Right hindlimb (tissue), 1 donor: ENCODE measurements at places on chromosomes 11 and 22.

- no peak for DNase-seq
Measured at GRCh38 chr22:47681411-47682165, 919.1 kb downstream of the TBC1D22A start.

GRCh38 chr11:843818-844692, 1.4 kb downstream of the TSPAN4 start:
- peak; percentile 92 for DNase-seq

DNA sequence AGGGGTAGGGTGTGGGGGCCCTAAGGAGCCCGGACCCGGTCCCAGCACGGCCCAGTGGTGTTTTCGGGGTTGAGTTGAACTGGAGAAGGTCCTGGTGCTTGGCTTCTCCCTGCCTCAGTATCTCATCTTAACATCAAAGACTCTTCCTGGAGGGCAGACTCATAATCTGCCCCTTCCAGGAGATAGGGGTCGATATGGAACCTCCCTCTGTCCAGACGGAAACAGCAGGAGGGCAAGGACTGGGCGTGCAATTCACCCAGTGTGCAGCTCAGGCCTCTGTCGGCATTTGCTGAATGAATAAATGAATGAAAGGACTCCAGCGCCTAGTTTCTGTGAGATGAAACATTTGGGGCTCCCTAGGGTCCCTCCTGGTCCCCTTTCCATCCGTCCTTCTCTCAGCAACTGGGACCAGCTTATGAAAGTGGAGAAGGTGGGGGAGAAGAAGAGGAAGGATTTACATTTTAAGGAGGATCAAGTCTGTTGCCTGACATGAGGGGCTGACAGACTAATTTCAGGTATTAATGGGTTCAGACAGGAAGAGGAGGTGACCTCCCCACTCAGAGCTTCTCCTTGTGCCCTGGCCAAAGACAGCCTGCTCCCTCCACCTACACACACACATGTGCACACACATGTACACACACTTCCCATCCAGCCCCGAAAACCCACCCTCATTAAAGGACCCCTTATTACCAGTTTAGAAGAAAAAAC, 1.1 kb upstream of the SHISA8 start:
- no peak for DNase-seq

GRCh38 chr11:111945198-111945597, 8.1 kb downstream of the DIXDC1 start:
- DNase-seq = no peak

GRCh38 chr11:123517559-123518364, 87.7 kb downstream of the GRAMD1B start:
- DNase-seq = no peak

- DNase-seq = no peak
Measured at GRCh38 chr11:19239039-19239438, 1.7 kb downstream of the E2F8 start.

GRCh38 chr11:104620991-104621390, 277.3 kb downstream of the CASP12 start:
- DNase-seq = no peak

DNA sequence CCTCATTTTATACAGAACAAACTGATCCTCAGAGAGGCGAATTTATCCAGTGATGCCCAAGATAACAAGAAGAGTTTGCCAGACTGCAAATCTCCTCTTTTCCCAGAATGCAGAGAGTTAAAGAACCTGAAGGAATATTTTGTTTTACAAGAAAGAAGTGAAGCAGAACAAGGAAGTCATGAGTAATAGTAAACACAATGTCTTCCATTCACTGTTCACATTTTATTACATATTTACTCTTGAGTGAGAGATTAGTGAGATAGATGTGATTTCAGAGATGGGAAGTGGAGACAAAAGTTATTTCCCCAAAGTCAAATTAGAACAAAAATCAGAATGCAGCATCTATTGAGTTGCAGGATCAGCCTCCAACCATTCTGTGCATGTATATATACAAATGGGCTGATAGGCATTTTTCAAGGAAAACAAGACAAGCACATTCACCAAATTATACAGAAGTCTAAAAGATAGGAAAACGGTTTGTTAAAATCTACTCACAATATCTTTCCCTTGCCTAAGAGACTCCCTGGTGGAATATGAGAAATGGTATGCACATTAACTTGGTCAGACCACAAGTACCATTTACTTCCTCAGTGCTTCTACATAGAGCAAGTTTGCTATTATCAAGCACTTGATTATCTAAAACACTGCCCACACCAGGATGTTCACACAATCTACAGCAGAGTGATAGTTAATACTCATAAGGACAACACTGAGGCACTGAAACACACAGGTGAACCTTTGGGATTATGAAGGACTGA, 12.0 kb downstream of the GUCY1A2 start:
- no peak for DNase-seq

DNA sequence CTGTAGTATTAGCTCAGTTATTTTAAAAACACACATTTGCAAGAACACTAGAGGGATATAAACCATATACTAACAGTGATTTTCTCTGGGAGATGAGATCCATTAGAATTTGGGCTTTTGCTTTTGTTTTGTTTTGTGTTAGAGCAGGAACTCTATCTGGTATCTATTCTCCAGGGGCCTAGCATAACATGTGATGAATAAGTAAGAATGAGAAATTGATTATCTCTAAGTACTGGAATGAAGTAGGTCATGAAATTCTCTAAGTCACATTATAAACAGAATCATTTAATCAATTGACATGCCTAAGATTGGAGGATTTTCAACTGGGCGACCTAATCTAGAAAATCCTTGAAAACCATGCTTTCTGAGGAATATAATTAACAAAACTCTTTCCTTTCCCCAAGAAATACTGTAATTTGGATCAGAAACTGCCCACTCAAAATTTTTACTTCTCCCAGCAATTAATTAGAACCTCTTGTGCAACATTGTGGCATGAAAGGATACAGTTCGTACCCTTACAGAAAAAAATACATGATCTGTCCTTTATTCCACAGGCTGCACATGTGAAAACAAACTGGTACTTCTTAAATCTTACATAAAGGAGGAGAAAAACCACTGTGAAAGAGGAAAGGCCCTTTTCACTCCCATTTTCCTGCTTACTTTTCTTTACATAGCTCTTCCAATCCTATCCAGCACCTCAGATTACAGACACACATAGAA, 93.5 kb downstream of the MRTFA start:
- no peak for DNase-seq

DNA sequence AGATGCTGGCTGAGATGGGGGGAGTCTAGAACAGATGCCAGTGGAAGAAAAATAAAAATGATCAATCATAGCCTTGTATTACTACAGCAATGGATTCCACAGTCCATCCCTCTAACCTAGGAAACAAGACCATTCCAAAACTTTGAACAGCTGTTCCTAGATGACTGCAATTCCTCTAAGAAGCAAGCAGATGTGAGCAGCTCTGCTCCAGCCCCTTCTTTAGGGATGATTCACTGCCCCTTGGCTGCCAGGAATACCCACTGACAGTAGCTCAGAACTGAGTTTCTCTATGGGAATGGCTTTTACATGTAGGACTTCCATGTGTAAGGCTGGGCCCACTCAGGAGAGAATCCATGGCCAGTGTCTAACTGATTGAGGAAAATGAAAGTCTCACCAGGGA, 943.9 kb downstream of the OPCML start:
- DNase-seq = no peak

- no peak for DNase-seq
Measured at GRCh38 chr11:134862587-134863195, 450.6 kb upstream of the B3GAT1 start.

GRCh38 chr11:72876147-72876546, 61.9 kb downstream of the ATG16L2 start:
- DNase-seq = no peak

- no peak for DNase-seq
Measured at GRCh38 chr11:26037716-26038115, 294.2 kb upstream of the ANO3 start.

GRCh38 chr11:96254087-96254486, 88.9 kb downstream of the MAML2 start:
- DNase-seq = peak; percentile 39

GRCh38 chr22:38490915-38491314, 15.2 kb downstream of the DDX17 start:
- DNase-seq = no peak

DNA sequence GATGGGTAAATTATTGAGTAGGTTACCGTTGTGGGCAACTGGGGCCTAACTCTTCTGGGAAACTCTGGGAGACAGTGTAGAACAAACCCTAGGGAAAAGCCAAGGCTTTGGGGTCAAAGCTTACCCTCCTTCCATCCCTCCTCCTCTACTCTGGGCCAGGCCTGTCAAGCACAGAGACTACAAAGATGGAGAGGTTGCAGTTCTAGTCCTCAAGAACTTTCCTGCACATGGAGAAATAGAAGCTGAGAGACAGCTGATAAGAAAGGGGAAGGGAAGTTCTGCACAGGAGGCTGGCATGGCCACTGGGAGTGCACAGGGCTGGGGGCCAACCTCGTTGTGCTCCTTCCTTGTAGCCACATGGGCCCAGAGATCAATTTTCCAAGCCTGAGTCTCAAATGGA, 67.2 kb upstream of the ALX4 start:
- no peak for DNase-seq

DNA sequence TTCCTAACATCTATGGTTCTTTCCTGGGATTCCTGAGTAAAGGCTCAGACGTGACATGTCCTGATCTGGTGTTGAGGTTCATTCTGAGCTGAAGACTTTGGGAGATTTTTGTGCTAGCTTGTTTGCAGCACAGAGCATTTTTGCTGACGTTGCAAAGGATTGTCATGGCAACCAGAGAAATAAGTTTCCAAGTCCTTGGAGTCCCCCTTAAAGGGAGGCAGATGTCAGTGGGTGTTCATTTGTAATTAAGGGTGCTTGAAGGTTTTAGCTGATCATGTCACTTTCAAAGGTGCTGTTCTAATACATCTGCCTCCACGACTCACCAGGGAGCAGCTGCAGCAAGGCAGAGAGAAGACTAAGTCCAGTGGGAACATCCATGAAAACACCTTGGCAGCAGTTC, 5.4 kb upstream of the SYN3 start:
- no peak for DNase-seq

GRCh38 chr22:38196791-38197419, 4.9 kb upstream of the MAFF start:
- no peak for DNase-seq

DNA sequence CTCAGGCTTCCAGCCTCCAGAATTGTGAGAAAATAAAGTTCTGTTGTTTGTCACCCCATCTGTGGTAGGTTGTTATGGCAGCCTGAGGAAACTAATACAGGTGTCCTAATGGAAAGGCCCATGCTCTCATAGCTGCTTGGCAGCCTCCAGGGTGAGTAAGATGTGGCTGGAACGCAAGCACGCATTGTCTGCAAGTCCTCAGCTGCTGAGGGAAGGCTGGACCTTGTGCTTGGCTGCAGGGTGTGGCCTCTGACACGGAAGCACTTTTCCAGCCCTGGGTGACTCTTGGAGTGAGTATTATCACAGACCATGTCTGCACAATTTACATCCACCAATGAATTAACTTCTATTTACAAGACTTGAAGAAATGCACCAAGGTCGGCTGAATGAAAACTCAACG, 44.4 kb upstream of the BARX2 start:
- no peak for DNase-seq

- DNase-seq = no peak
Measured at GRCh38 chr11:692824-693414, 2.1 kb downstream of the DEAF1 start.

GRCh38 chr22:49767355-49768062, 60.2 kb downstream of the BRD1 start:
- peak; percentile 16 for DNase-seq

GRCh38 chr11:3095712-3096361, 38.6 kb upstream of the CARS1 start:
- DNase-seq = peak; percentile 72

- peak; percentile 43 for DNase-seq
Measured at GRCh38 chr11:120554766-120555432, 43.4 kb downstream of the GRIK4 start.

- no peak for DNase-seq
Measured at GRCh38 chr22:46968359-46968740, 205.9 kb downstream of the TBC1D22A start.

DNA sequence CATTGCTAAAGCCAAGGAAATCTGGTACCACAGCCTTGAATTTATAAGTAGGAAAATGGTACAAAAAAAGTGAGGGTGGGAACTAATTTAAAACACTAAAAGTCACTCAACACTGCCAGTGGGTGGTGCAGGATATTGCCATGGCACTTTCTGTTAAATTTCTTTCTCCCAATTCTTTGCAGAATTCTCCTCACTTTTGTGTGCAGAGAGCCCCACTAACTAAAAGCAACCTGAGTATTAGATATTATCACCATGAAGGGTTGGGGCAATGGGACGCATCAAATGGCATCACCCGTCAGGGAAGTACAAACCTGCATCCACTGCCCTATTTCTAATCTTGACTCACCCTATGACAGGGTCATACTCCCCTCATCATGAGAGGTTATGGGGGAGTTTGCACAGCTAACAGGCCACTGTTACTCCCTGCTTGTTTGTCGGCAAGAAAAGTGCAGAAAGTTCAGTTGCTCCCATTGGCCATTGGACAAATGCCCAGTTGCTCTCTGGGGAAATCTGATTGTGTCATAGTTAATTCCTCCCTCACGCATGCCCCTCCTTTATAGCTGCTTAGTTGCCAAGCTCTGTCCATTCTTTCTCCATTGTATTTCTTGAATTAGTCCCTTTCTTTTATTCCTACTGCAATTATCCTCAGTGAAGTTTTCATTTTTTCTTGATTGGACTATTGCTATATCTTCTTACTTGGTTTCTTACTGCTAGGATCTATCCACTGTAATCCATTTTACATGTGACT, 93.8 kb upstream of the BLID start:
- peak; percentile 55 for DNase-seq

DNA sequence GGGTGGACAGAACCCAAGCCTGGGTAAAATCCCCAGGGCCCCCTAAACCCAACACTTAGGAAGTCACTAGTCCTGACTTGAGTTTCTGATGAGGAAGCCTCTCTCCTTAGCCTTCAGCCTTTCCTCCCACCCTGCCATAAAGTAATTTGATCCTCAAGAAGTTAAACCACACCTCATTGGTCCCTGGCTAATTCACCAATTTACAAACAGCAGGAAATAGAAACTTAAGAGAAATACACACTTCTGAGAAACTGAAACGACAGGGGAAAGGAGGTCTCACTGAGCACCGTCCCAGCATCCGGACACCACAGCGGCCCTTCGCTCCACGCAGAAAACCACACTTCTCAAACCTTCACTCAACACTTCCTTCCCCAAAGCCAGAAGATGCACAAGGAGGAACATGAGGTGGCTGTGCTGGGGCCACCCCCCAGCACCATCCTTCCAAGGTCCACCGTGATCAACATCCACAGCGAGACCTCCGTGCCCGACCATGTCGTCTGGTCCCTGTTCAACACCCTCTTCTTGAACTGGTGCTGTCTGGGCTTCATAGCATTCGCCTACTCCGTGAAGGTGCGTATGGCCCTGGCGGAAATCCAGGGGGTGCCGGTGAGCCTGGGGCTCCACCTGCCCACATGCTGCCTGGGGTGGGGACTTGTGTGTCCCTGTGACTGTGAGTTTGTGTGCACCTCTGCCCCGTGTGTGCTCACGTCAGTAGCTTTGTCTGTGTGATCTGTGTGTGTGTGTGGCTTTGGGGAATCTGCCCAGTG, at the start of gene IFITM1:
IFITM1 (plus strand) TSS at position 254 of the 767 bp plus-strand sequence; CDS start at position 385, 131 bp downstream.
- DNase-seq = peak; percentile 27

- DNase-seq = no peak
Measured at GRCh38 chr11:37442576-37442975, 844.5 kb upstream of the RAG2 start.

GRCh38 chr11:9396310-9396709, 11.9 kb downstream of the IPO7 start:
- no peak for DNase-seq
